Stimulated activated CD8-positive, alpha-beta memory T cell treated with anti-CD3 and anti-CD28 coated beads, Interleukin-15, amount 100 ng/mL, for 24 hours (primary cell): ENCODE measurements at places on chromosomes 4 and X.

GRCh38 chr4:147409350-147409749, 71.5 kb upstream of the EDNRA start:
- no peak for DNase-seq

- no peak for DNase-seq
Measured at GRCh38 chrX:130171446-130172126, at the start of gene RAB33A. RAB33A (plus strand) TSS chrX:130171962; CDS start chrX:130172063, 101 bp downstream.

GRCh38 chr4:128686810-128687209, 122.7 kb upstream of the JADE1 start:
- DNase-seq, result no peak

DNA sequence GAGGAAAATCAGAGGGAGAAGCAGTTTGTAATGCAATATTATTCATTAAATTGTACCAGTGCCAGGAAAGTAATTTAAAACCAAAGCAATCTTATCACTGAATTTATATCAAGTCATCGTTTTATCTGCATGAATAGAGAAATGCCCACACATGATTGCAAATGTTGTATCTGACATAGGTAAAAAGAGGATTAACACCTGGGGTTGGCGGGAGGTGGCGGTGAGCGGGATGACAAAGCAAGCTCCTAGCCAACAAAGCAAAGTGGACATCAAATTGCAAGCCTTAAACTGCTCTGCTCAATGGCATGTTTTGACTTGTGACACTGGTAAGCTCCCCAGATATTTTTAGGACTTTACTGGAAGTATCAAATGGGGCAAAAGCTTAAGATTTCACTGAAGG, 16.4 kb downstream of the HPGD start:
- DNase-seq, result no peak

GRCh38 chrX:43720082-43720481, 64.0 kb downstream of the MAOA start:
- no peak for DNase-seq

GRCh38 chrX:109732017-109732801, 848 bp downstream of the ACSL4 start:
- no peak for DNase-seq

GRCh38 chr4:188198982-188199792, 59.9 kb downstream of the TRIML1 start:
- no peak for DNase-seq

GRCh38 chr4:24813732-24814131, 18.4 kb downstream of the SOD3 start:
- no peak for DNase-seq

DNA sequence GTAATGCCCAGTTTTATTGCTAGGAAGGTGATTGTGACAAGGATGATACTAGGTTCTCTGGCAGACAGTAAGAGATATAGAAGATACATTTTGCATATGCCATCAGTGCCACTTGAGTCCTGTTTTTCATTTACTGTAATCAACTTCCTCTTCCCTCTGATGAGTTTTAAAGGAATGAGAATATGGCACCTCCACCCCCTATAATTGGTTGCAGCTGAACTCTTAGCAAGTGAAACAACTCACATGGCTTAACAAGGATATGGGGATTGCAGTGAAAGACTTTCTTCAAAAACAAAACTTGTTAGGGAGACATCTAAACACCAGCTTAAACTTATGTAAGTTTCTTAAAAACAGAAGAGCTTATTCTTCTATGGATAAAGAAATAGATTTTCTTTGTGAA, 90.0 kb downstream of the AREG start:
- no peak for DNase-seq

- DNase-seq, result peak; percentile 79
Measured at GRCh38 chr4:56907489-56908205, at the start of gene REST. REST (plus strand) TSS chr4:56907900; CDS start chr4:56910639, 2,739 bp downstream.

GRCh38 chr4:7361280-7361895, 73.3 kb downstream of the PSAPL1 start:
- DNase-seq, result no peak

GRCh38 chrX:18119856-18120255, 100.8 kb downstream of the BEND2 start:
- no peak for DNase-seq

DNA sequence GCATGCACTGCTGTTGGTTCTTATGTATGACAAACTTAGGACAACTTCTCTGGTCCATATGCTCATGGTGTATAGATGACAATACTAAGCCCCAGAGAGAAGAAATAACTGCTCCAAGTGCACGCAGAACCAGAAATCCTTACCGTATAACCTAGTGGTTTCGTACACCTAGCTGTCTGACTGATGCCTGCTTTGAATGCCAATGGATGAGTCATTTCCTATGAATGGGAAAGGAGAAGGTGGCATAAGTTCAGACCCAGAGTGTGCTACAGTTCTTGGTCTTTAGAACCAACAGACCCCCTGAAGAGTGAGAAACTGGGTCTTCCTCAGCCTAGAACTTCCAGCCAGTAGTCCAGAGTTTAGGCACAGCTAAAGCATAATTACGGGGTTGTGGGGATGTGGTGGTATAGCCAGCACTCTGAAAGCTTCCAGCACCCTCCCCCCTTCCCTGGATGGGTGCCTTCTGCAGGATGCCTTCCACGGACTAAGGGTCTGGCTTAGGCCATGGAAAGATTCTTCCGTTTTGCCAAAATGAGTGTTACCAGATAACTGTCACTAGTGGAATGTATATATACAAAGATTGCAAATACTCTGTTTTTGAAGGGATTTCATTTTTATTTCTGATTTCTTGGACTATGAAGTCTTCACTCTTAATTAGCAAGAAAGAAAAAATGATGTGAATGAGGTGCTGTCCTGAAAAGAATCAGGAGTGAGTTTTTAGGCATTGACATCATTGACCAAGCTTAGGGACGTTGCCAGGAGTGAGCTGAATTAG, 84.6 kb upstream of the PACRGL start:
- DNase-seq, result no peak

DNA sequence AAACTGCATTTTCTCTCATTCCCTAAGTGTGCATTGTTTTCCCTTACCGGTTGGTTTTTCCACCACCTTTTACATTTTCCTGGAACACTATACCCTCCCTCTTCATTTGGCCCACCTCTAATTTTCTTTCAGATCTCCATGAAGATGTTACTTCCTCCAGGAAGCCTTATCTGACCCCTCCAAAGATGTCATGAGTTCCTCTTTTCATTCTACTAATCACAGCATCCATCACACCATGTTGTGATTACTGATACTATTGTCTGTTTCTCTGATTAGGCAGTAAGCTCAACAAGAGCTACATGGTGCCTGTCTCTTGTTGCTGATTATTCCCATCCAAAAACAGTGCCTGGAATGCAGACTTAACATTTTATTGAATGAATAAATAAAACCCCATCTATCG, 2.9 kb upstream of the AFP start:
- DNase-seq, result no peak

DNA sequence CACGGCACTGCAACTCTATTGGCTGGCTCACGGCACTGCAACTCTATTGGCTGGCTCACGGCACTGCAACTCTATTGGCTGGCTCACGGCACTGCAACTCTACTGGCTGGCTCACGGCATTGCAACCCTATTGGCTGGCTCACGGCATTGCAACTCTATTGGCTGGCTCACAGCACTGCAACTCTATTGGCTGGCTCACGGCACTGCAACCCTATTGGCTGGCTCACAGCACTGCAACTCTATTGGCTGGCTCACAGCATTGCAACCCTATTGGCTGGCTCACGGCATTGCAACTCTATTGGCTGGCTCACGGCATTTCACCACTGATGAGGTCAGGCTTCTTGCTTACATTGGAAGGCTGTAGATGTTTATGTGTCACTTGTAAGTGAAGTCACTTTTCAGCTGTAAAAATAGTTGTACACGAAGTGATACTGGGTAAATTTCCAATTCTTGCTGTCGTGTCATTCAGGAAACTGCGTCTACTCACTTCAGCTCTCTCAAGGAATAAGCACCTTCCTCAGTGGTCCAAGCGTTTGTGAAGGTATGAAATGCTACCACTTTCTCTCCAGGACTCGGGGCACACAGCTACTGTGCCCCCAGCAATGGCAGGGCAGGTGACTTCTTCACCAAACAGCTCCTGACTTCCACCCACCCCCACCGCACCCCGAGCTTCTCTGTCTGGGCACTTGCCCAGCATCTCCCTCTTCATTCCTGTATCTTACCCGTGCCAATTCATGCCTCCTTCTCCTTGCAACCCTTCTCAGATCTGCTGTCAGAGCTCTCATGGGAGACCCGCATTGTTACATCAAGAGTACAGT, 141.3 kb downstream of the AFAP1 start:
- DNase-seq, result no peak

DNA sequence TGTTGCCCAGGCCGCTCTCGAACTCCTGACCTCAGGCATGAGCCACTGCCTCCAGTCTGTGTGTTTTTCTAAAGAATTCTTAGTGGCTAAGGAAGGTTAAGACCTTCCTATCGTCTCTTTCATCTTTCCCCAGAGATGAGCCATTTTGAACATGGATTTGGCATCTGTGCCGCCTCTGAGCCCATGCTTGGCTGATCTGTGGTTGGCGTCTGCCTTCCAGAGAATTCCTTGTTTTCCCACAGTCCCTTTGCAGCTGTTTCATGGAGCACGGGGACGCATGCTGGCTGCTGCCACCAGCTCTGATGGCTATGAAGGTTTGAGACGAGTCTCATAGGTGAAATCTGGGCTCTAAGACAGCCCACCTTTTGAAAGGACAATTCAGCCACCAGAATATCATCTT, 60.4 kb downstream of the SHROOM2 start:
- DNase-seq, result no peak

DNA sequence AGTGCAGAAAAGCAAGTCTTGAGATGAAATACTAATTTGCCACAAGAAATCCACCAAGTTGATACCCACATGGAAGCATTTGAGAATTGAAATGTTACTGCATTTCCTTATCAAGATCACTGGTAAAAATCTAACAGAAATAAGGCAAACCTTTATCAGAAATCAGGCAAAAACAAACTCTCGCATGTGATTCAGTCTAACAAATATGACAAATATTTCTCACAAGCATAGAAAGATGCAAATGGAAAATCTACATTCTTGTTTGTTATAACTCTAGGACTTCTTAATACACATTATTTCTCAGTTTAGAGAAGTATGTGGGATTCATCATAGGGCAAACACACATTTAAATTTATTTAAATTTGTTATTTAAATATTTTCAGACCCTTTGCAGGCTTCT, 52.9 kb downstream of the TXK start:
- no peak for DNase-seq

GRCh38 chrX:11406109-11406765, 113.0 kb downstream of the AMELX start:
- DNase-seq, result no peak

DNA sequence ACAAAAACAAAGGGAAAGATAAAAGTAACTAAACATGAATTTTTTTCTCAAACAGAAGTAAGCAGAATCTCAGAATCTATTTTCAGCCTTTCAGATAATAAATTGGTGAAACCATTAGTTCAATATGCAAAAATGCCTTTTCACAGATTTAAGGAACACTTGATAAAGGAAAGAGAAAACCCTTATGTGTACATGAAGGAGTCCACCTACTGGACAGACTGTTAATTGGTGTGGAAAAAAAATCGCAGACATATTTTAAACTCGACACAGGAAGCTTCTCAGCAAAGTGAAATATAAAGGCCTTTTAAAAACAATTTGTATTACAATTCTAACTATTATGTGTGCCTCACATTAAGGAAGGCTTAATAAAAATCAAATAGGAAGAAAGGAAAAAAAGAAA, 22.3 kb downstream of the COX7B2 start:
- no peak for DNase-seq

DNA sequence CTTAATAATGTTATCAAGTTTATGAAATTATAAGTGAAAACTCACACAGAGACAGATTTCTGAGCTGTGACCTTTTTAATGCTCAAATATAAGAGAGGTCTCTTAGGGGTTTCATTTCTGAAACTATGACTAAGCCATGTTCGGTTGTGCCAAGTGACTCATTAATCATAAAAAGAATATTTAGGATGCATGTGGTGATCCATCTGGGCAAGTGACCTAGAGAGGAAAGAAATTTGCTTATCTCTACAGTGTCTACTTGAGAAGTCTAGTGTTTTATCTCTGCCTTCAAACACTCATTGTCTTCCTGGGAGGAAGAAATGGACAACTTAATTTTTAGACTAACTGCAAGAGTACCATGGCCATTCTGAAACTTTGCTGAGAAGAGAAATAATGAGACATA, 545.3 kb upstream of the GRID2 start:
- DNase-seq, result no peak

DNA sequence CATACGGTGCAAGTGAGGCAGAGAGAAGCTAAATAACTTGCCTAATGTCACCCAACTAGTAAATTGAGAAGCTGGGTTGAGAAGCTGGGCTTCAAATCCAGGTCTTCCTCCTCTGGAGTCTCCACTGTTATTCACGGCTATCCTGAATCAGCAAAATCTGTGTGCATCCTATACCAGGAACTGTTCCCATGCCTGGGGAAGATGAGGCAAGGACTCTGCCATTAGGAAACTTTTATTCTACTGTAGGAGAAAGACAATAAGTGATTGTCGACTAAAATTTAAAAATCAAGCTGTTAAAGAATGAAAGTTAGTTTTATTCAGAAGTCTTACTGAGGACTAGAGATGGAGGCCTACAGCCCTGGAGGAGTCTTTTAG, 872 bp upstream of the TEC start:
- no peak for DNase-seq

DNA sequence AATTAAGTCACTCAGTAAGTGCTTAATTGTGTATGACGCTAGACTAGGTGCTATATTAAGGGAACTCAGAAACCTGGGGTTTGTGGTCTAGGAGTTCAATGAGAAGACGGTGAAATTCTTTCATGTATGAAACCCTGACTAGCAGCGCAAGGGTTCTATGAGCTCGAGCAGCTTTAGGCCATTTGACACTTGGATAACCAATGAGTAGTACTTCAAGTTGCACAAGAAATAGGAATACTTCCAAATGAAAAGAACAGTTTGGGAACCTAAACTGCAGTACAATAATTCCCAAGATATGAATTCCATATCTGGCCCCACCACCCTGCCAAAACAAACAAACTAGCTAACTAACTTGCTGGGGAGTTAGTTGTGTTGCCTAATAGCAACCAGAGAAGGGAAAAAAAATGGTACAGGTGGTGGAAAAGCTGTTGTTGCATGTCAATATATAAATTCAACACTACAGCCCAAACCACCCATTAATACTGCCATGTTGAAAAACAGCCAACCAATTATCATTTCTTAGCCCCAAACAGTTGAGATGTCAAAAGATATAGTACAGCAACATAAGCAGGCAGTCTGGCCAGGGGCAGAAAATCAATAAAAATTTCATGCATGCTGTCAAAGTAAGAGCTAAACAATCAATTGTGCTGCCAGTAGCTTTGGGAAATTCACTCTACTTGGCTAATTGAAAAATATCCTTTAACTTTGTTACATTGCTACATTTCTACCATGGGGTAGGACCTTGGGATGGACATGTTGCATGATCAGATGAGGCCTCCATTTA, 54.6 kb upstream of the MCF2 start:
- no peak for DNase-seq

DNA sequence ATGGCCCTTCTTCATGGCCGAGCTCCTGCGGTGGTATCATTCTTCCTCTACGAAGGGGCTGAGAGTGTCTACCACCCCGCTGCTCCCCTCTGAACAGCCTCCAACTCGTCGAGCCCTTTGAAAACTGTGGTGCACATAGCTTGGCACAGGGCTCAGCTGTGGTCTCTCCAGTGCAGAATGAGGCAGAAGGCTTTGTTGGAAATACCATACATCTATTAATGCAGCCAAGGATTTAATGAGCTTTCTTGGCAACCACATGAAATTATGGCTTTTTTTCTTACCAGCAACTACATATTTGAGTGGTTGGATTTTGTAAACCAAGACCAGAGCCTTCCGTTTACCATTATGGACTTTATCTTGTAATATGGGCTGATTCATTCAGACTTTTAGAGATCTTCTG, 61.7 kb upstream of the CBR4 start:
- no peak for DNase-seq
